ENCODE measurements at places on chromosomes 13 and 19.

- DNase-seq, result no peak
Observed at GRCh38 chr13:91056746-91057145, 290.7 kb upstream of the MIR17HG start.

GRCh38 chr19:19900139-19900728, 512 bp upstream of the ZNF93 start:
- DNase-seq, result no peak

DNA sequence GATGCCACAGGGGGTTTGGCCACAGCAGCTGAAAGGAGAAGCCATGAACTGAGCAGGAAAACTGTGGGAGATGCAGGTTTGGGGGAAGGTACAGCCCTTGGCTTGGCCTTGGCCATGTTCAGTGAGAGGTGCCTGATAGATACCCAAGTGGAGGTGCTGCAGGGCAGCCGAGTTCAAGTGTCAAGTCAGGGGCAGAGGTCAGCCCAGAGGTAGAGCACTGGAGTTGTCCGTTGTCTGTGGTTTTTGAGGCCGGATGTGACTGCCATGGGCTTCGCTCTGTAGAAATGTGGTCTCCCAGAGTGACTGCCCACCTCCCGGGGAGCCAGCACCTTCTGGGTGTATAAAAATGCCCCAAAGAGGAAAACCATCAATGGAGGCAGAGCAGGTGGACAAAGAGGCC, 65.3 kb downstream of the DPF1 start:
- no peak for DNase-seq

GRCh38 chr13:80454245-80454644, 113.3 kb upstream of the SPRY2 start:
- DNase-seq, result no peak

DNA sequence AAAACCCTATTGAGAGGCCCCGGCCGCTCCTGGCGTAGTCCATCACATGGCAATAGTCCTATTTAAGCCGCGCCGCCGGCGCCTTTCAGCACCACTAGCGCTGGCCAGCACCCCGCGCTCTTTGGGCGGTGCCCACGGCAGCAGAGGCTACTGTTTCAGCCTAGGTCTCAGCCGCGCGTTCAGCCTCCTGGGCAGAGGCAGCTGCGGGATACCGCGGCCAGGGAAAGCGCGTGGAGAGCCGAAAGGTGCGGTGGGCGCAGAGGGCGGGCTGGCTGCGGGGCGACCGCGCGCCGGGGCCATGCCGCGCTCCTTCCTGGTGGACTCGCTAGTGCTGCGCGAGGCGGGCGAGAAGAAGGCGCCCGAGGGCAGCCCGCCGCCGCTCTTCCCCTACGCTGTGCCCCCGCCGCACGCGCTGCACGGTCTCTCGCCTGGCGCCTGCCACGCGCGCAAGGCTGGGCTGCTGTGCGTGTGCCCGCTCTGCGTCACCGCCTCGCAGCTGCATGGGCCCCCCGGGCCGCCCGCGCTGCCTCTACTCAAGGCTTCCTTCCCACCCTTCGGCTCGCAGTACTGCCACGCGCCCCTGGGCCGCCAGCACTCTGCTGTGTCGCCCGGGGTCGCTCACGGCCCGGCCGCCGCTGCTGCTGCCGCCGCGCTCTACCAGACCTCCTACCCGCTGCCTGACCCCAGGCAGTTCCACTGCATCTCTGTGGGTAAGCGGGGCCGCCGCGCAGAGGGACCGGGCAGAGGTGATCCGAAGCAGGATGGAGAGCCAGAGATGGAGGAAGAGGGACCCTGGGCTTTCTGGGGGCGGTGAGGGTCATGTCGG, at the start of gene GSX1:
GSX1 (plus strand) TSS at position 91 of the 826 bp plus-strand sequence; CDS start at position 299, 208 bp downstream.
- no peak for DNase-seq

DNA sequence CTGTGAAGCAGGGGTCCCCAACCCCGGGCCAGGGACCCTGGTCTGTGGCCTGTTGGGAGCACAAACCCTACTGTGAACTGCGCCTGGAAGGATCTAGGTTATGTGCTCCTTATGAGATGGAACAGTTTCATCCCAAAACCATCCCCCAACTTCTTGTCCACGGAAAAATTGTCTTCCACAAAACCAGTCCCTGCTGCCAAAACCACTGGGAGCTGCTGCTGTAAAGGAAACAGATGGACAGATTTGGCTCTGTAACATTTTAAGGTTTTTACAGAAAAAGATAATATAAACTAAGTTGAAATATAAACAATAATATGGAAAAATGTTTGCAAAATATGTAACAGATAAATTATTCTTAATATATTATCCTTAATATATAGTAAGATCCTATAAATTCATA, 73.7 kb downstream of the COG6 start:
- no peak for DNase-seq

DNA sequence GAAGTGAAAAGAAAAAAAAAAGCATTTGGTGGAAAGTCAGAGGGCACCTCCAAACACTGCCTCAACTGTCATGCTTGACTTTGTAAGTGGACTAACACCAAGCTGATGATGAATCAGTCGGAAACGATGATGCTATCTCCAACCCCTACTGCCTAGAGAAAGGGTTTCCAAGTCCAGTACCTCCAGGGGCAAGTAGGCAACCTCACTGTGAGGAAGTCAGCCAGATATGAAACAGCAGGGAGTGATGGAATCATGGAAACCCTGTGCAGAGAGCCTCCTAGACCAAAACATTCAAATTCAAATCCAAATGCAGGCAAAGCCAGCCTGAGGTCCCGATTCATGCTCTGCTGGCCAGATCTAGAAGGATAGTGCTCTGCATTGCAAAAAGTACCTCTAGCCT, 100.9 kb upstream of the SERP2 start:
- DNase-seq, result no peak

DNA sequence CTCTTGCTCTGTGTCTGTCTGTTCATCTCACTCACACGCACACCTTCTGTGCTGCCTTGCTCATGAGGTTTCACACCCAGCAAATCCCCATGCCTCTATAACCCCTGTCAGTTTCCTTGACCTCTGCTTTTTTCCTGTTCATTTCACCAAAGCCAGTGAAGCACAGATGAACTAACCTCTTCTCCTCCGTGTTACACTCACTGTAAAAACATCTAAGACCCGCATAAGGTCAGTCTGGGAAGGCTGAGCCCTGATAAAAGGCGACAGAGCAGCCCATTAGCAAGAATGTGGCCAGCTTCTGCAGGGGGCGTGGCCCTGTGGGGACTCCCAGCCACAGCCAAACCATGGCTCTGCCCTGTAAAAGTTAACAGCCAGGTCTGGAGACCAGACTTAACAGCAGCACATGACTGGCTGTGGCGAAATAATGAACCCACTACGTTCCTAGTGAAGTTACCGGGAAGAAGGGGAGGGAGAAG, 42.8 kb upstream of the NPAS1 start:
- DNase-seq, result no peak

GRCh38 chr19:44728178-44728577, 20.3 kb upstream of the BCL3 start:
- DNase-seq, result no peak

- no peak for DNase-seq
Observed at GRCh38 chr13:105311094-105311493, 1224.4 kb downstream of the EFNB2 start.

DNA sequence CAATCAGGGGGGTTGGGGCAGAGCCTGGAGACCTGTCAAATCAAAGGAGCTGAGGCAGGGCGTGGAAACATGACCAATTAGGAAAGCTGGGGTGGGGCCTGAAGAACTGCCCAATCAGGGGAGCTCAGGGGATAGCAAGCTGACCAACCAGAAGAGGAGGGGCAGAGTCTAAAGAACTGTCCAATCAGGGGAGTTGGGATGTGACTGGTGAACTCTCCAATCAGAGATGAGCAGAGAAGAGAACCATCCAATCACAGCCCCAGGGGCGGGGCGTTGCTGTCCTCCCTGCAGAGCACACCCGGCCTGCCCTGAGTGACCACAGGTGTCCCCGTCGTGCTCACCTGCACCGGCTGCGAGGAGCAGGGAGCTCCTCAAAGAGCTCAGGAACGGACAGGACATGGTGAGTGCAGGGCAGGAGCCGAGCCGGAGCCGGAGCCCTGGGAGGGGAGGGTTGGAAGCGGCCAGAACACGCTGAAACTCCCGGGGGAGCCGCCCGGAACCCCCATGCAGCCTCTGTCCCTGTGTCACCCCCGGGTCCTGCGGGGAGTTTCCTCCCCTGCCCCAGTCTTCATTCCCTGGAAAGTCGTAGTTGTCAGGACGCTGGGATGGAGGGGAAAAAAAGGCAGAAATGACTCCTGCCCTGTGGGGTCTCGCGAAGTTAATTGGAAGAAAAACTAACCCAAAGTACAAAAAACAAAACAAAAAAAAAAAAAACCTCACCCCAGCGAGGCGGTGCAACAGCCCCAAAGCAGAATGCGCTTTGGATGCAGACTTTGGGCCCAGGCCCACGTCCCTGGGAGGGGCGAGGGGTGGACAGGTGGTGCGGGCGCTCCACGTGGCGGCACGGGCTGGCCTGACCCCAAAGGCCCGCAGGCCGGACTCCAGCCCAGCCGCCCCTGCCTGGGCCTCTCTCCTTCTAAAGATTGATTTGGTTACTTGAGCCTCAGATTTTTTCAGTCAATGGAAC, at the start of gene ZNF556:
ZNF556 (plus strand) TSS at position 311 of the 967 bp plus-strand sequence; CDS start at position 398, 87 bp downstream.
- no peak for DNase-seq

DNA sequence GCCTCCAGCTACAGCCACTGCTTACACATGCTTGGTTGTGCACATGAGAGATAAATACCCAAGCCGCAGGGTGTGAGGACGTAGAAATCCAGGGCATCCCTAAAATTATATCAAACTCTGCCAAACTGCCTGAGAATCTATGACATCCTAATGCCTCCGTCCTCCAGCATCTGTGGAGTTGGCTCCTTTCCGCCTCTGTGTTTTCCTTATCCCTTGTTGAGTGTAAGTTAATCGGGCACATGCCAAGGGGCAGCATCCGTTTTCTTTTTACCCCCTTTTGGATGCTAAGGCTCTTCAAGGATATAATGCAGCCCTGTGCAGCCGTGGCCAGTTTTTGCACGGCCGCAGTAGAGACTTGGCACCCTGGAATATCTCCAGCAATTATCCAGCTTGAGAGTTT, 66.5 kb downstream of the COL4A2 start:
- DNase-seq, result no peak

DNA sequence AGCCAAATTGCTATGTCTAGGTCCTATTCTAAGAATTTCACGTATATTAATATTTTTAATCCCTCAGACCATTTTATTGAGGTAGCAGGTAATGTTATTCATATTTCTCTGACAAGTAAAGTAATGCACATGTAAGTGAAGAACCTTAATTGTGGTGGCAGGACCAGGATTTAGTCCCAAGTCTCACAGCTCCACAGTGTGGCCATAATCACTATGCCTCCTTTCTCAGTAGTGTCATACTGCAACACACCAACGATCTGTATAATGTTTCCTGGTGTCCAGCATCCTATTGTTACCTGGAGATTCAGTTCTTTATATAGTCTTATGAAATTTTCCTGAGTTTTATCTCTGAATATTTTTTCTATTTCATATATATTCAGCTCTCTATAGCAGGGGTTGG, 340.3 kb downstream of the OLFM4 start:
- DNase-seq, result no peak

DNA sequence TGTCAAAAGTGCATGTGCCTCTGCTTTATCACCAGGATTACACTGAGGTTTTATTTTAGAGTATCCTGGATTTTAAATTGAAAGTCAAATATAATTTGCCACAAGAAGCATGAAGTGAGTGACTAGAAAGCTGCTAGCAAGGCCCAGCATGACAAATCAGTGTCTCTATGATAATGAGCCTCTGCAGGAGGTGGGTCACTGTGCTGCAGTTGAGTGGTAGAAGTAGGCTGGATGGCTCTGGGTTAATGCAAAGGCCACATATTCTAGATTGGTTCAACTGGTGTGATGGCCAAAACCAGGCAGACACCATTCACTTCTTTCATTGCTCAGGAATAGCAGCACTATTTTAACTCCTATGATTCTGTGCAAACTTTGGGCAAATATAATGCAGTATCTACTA, 491.5 kb downstream of the OLFM4 start:
- no peak for DNase-seq

DNA sequence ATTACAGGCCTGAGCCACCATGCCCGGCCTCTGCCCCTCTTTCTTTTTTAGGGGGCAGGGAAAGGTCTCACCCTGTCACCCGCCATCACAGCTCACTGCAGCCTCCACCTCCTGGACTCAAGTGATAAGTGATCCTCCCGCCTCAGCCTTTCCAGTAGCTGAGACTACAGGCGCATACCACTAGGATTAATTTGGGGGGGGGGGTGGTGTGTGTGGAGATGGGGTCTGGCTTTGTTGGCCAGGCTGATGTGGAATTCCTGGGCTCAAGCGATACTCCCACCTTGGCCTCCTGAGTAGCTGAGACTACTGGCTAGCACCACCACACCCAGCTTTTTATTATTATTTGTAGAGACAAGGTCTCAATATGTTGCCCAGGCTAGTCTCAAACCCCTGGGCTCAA, 4.2 kb downstream of the APOE start:
- DNase-seq, result no peak

DNA sequence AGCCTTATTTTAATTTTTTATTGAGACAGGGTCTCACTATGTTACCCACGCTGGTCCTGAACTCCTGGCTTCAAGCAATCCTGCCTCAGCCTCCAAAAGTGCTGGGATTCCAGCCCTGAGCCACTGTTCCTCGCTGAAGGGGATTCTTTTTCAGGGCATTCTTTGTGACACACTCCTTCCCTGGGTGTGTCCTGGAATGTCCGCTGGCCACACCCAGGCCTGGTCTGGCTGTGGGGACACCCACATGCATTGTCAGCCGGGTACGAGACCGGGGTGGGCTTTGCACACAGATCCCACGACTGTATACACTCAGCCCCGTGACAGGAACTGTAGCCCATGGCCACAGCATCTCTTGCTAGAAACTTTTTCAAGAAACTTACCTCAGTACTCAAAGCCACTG, 34.4 kb upstream of the GATAD2A start:
- no peak for DNase-seq

DNA sequence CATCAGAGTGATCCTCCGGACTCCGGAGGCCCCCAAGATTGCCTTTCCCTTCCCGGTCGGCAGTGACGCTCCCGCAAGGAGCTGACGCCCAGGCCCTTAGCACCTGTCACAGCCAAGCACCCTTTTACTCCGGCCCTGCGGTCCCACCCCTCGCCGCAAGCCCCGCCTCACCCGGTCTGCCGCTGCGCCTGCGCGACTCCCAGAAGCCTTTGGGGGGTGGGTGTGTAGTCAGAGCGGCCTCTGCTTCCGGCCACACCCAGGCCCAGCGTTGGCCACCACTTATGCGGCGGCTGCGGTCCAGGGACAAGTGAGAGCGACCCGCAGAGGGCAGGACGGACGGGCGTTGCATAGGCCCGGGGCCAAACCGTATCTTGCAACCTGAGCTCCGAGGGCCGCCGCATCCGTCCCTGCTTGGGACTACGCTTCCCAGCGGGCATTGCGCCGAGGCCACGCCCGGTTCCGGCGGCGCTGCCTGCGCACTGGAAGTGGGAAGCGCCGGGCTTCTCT, 441 bp upstream of the ZFP28 start:
- DNase-seq, result peak; percentile 83

- DNase-seq, result no peak
Observed at GRCh38 chr19:2793126-2793525, 7.8 kb downstream of the THOP1 start.

All from activated CD4-positive, alpha-beta T cell treated with anti-CD3 and anti-CD28 coated beads, Interleukin-2, amount 50 U/mL, for 4 hours (primary cell).